ENCODE measurements at places on chromosomes 5 and 9.
A peak's percentile ranks its signal among the peaks of the same experiment; 100 is the strongest.

DNA sequence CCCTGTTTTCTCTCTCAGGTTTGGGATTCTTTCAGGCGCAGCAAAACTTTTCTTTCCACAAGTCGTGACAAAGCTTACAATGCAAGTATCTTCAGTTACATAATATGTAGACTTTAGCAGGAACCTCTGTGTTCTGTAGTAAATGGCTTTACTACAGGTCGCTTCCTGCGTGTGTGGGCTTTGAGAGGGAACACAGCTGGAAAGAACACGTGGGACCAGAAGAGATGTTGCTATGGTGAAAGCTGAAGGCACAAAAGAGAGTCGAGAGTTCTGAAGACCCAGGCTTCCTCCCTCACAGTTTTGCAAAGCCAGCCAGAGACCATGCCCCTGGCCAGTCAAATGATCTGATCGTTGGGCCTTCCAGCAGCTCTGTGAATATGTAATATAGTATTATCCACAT lies 4.0 kb downstream of the ANKRD55 start:
- no peak for DNase-seq

DNA sequence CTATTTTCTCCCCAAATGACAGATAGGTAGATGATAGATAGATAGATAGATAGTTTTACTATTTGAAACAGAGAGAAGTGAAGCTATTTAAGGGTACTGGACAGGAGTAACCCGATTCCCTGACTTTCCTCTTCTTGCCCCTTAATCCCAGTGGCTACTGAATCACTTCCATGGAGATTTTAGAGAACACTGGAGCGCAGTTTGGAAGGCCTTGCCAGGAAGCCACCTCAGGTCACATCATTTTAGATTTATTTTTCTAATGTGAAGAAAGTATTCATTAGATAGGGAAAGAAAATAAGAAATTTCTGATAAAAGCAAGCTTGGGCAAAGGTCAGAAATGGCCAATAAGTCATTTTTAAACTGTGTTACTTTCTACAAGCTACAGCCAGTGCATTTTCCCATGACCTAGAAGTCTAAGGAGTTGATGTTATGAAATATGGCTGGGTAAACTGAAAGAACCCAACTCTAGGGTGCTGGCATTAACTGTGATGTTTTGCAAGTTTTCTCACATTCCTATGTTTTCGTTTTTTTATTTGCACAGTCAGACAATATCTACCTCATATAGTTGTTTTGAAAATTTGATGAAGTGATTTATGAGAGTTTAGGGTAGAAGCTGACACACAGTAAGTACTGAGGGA lies 544.7 kb upstream of the PTGER4 start:
- DNase-seq, result no peak

- DNase-seq, result no peak
Measured at GRCh38 chr9:107108342-107109130, 174.5 kb upstream of the RAD23B start.

- DNase-seq, result no peak
Measured at GRCh38 chr5:135085133-135085935, 51.3 kb upstream of the PITX1 start.

GRCh38 chr5:141479776-141480175 lies 4.0 kb downstream of the PCDHGC3 start:
- no peak for DNase-seq

GRCh38 chr5:58615972-58616371 lies 33.1 kb downstream of the RAB3C start:
- DNase-seq, result no peak

DNA sequence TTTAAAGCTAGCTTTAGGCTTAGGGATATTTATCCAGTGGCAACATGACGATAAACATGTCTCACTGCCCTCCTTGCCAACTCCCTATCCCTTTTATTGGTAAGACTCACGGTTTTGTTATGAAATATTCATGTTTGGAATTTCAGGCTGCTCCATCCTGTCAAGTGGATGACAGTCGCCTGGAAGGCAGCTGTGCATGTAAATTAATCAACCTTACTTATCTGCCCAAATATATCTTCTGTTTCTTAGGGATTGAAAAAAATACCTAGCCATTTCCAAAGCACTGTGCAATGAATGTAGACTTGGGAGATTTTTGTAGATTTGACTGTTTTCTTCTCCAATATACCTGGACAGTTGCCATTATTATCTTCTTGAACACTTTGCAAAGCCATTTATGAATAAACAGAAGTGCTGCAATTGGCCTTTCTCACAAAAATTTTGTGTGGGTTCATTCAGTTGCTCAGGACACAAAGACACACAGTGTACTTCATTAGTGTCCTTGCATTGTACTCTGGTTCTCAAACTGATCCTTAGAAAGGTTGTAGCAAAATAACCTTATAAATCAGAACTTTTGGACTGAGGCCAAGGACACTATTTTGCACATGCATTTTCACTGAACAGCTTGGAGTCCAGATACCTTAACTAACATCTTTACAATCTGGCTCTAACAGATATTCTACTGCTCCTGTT lies 889.4 kb upstream of the SEMA6A start:
- DNase-seq, result no peak

GRCh38 chr5:27269766-27270165 lies 231.4 kb upstream of the CDH9 start:
- DNase-seq, result no peak

GRCh38 chr5:5418006-5418405 lies 4.5 kb upstream of the ICE1 start:
- DNase-seq, result no peak

DNA sequence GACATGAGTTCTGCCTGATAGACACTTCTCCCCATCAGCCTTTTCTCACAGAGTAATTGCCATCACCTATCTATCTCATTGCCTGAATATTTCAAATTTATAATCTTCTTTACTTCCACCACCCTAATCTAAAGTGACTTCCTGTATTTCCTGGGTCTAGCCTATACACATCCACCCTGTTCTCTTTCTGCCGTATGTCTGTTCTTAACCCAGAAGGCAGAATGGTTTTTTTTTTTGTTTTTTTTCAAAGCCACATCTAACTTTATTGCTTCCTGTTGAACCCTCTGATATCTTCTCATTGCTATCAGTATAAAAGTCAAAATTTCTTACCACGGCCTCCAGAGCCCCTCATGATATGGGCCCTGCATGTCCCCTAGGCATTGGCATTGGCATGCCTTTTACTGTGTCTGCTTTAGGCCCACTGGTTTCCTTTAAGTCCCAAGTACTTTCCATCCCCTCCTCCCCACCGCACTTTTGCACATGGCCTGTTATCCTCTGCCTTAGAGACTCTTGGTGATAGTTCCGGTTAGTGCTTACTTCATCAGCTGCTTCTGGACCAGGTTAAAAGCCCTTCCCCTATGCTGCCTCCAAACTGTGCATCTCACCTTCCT lies 159.9 kb downstream of the MAN2A1 start:
- DNase-seq, result no peak

- DNase-seq, result no peak
Measured at GRCh38 chr5:99926463-99926862, 608.7 kb upstream of the FAM174A start.

GRCh38 chr5:10691826-10692785 lies 68.9 kb downstream of the DAP start:
- no peak for DNase-seq

GRCh38 chr9:38421498-38422211 lies 2.6 kb downstream of the IGFBPL1 start:
- no peak for DNase-seq

DNA sequence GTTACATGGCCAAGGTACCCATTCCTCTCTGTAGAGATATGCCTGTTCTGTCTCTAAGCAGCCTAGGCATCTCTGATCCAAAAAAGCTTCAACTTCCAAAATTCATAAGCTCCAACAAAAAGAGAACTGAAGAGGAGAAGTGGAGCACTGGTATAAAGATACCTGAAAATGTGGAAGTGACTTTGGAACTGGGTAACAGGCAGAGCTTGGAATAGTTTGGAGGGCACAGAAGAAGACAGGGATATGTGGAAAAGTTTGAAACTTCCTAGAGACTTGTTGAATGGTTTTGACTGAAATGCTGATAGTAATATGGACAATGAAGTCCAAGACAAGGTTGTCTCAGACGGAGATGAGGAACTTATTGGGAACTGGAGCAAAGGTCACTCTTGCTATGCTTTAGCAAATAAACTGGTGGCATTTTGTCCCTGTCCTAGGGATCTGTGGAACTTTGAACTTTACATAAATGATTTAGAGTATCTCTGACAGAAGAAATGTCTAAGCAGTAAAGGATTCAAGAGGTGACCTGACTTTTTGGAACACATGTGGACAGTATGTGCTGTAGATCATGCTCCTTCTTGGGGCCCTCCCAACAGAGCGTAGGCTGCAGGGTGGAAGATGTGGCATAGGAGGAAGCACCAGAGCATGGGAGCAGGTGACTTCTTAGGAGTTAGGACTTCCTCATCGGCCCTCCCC lies 162.2 kb upstream of the TRIM32 start:
- no peak for DNase-seq

GRCh38 chr9:87035879-87036278 lies 88.6 kb upstream of the GAS1 start:
- DNase-seq, result no peak

- DNase-seq, result no peak
Measured at GRCh38 chr5:150078802-150079689, 7.3 kb downstream of the CSF1R start.

GRCh38 chr9:83479765-83480164 lies 58.4 kb downstream of the FRMD3 start:
- DNase-seq, result no peak

DNA sequence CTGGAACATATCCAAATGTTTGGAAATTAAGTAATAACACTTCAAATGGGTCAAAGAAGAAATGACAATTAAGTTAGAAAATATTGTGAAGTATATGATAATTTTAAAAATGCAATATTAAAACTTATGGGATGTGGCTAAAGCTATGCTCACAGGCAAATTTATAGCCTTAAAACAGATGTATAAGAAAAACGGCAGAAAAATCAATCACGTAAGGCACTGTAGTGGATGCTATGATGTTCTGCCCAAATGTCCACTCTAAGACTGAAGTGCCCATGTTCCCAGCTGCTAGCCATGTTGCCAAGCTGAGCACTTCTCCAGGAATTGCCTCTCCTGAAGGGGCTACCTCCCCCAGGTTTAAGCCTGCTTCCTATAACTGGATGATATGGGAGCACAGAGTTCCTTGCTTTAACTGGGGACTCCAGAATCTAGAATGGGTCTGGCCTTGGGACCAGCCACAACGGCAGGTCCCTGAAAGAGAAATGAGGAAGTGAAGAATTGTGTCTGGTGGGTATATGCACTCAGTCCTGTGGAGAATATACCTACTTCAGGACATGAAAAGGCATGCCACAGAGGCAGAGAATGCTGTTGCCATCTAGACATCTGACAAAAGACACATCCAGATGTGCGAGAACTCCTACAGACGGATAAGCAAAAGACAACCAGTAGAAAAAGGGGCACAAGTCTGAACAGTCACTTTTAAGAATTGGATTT lies 78.2 kb upstream of the RXRA start:
- no peak for DNase-seq

GRCh38 chr5:76104027-76104426 lies 20.8 kb downstream of the SV2C start:
- no peak for DNase-seq

DNA sequence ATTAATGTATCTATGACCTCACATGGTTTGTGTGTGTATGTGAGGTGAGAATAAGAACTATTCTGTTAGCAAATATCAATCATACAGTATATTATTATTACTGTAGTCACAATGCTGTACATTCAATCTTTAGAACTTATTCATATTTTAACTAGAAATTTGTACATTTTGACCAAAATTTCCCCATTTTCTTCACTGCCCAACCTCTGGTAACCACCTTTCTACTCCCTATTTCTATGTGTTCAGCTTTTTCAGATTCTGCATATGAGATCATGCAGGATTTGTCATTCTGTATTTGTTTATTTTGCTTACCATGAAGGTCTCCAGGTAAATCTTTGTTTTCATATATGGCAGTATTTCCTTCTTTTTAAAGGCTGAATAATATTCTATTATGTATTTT lies 607.9 kb downstream of the SLCO4C1 start:
- DNase-seq, result no peak

GRCh38 chr5:141489841-141490240 lies 960 bp downstream of the PCDHGC5 start:
- no peak for DNase-seq

- DNase-seq, result no peak
Measured at GRCh38 chr5:95801961-95802360, 20.6 kb downstream of the GLRX start.

DNA sequence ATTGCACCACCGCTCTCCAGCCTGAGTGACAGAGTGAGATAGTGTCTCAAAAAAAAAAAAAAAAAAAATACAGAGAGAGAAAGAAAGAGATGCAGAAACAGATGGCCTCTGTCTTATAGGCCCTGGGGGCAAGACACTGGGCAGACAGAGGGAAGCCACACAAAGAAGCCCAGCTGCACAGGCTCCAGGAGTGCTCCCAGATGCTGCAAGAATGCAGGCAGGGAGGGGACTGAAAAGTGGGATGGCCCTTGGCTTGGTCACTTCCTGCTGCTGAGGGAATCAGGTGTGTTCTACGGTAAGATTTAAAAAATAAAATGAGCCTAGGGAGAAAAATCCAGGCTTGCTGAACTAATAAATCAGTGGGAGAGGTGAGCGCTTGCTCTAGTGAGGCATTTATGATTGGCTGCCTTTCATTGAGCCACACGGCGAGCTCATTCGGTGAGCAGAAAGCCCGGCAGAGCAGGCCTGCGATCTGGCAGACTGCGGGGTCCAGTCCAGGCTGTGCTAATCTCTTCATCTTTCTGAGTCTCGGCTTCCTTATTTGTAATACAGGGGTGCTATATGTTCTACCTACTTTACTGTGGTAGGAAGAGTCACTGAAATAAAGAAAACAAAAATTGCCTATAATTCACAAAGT lies 80.6 kb downstream of the RAD23B start:
- DNase-seq, result no peak

DNA sequence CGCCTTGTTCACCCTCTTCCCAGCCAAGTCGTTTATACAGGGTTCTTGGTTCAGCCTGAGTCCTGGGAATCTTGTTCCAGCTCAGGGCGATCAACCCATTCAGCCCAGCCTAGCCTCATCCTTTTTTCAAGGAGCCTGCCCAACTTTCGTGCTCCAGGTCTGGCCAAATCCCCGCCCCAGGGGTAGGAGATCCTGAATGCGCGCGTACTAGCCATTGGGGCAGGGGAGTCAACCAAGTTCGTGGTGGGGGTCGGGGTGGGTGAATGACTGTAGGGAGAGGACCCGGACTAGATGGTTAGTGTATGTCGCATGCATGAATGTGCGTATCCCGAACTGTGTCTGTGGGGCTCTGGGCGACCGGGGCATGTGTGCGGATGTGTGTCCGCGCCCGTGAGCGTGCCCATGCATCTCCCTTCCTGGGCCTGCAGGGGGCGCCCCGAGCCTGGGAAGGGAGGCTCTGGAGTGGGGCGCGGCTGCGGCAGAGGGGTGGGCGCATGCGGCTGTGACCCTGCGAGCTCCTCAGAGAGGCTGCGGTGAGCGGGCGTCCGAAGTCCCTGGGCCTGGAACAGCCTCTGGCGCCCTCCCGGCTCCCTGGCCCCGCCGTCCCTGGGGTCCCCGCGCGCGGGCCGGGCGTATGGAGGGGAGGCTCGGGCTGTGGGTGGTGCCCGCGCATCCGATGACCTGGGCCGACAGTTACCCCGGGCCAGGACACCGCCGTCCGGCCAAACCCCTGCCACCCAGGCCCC lies 8.7 kb downstream of the CCL21 start:
- peak; percentile 39 for DNase-seq

GRCh38 chr5:41812156-41812555 lies 58.1 kb downstream of the OXCT1 start:
- DNase-seq, result no peak

GRCh38 chr5:84249918-84250630 lies 134.6 kb downstream of the EDIL3 start:
- DNase-seq, result no peak

GRCh38 chr9:120696551-120697230 lies 17.6 kb downstream of the MEGF9 start:
- DNase-seq, result no peak

GRCh38 chr9:33924978-33925797 lies 108.2 kb downstream of the UBE2R2 start:
- no peak for DNase-seq
